ENCODE measurements at places on chromosomes 3 and 15.

- no peak for DNase-seq
These were observed 176.0 kb downstream of the CDIN1 start for GRCh38 chr15:36755341-36756000.

- DNase-seq, result no peak
These were observed 66.4 kb downstream of the SEMA5B start for GRCh38 chr3:122961146-122961545.

GRCh38 chr3:65953301-65953812 lies 85.4 kb downstream of the MAGI1 start:
- no peak for DNase-seq

GRCh38 chr3:76888856-76889255 lies 151.0 kb upstream of the ROBO2 start:
- no peak for DNase-seq

DNA sequence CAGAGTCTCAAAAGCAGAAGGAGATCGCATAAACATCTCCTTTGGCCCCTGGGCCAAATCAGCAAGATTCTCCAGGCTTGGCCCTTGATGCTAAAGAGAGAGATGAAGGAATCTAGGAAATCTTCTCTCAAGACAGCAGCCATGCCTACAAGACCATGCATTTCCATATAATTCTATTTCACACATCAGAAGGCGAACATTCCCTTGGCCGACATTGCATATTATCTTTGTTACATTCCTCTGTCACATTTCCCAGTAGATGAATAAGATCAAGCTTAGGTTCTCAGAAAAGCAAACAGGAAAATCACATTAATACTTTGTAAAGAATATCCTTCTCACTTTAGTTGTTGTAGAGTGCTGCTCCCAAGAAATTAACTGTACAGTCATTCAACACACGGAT lies 21.3 kb downstream of the GASK1A start:
- no peak for DNase-seq

DNA sequence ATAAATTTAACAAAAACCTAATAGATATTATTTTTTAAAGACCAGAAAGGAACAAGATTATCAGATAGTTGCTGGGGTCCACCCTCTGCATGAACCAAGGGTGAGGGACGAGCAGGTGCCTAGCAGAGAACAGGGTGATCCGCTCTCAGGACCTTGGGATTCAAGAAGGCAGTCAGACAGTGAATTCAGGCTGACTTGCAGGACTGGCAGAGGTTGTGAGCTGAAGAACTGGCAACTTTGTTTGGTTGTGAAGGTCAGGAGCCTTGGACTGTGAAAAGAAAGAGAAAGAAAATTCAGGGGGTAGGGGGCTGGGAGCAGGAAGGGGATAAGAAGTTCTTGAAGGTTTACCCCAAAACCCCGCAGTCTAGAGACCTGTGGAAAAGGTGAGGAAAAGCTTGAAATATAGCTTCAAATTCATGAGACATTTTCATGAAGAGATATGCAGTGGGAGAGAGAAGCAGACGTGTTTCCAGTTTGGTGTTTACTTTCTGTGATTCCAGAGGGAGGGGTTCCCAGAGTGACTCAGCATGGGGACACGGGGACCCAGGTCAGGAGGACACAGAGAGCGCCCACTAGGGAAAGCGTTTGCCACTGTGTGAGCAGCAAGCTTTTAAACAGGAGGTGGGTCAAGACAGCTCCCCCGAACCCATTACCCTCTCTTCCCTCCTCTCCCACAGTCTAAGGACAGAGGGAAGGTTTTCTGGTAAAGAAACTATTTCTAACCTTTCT lies 217.2 kb upstream of the UMPS start:
- no peak for DNase-seq

- DNase-seq, result no peak
These were observed 252.3 kb upstream of the LRTM1 start for GRCh38 chr3:55180161-55180560.

DNA sequence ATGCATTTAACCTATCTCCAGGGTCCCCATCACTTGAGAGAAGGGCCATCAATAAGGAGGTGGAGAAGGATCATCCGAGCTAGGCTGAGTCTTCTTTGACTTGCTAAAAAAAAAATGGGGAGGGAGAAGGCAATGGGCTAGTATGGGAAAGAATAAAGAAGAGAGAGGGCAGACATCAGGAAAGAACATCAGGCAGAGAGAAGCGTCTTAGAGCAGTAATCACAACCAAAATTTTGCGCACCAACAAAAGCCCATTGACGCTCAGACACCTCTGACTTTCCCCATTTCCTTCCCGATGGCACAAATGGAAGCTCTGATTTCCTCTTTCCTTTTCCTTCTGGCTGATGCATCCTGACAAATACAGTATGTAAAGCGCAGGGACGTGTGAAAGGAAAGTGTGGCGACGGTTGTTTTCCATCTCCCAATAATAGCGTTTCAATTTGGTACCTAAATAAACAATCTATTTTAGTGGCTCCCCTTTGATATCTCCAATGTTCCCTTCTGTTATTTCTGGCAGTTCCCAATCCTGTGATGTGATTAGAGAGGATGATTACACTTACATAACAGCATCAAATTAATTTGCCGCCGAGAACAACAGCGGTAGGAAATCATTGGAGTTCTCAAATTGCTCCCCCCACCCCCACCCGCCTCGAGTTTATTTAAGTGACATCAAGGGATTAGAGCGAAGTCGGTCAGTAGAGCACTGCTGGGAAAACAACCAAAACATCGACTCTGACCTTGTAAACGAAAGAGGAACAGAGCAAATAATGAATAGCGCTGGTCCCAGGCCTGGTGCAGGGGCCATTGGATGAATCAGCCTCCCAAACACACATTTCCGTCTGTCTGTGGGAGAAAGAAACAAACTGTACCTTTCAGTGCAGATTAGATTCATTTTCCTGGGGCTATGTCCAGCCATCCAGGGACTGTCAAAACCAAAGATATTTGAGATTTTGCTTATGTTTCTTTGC lies 273.3 kb upstream of the ICE2 start:
- no peak for DNase-seq

GRCh38 chr3:59831394-59831793 lies 781.6 kb upstream of the CFAP20DC start:
- peak; percentile 34 for DNase-seq

GRCh38 chr15:79769069-79769481 lies 127.7 kb downstream of the MTHFS start:
- peak; percentile 74 for DNase-seq

DNA sequence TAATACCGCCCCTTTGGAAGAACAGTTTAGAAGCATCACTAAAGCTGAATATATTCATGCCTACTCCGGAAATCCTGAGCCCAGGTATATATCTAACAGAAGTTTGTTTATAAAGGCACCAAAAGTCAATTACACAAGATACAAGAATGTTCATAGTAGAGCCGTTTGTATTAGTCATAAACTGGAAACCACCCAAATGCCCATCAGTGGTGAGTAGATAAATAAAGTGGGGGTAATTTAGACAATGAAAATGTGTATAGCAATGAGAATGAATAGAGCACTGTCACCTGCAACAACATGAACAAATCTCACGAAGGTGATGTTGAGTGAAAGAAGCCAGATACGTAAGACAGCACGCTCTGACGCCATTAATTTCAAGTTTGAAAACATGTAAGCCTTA lies 68.3 kb upstream of the GLCE start:
- DNase-seq, result peak; percentile 88

DNA sequence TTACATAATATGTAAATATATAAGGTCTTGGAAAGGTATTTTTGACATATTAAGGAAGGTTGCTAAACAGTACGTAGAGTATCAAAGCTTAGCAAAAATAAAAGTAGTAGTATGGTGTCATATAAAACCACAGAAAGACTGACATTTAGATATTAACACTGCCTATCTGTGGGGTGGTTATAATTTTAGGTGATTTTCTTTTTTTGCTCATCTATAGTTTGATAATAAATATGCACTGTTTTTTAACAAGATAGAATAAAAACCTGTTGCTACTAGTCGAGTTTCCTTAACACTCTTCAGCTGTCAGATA lies 40.7 kb downstream of the ETV5 start:
- no peak for DNase-seq

DNA sequence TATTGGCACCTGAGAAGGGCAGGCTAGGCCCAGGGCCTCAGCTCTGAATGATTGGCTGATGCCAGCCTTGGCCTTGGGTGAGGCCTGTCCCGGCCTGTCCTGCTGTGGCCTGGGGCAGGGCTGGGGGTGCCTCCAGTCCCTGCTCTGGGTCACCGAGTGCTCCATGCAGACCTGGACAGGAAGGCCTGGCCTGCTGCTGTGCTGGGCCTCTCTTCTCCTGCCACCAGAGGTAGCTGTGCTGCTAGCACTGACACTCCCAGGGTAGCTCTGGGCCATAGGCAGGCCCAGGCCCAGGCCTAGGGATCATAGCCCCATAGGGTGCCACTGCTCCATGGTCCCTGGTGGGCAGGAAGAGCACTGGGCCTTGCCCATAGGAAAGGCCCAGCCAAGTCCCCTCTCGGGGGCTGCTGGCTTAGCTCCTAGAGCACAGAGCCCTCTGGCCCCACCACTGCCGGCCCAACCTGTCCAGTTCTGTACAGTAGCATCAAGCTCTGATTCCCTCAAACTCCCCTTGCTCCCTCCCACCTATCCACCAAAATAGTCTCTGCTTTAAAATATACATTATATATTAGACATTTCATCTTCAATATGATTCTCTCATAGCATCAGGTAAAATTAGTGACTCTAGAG lies 18.2 kb downstream of the ABTB1 start:
- peak; percentile 76 for DNase-seq

DNA sequence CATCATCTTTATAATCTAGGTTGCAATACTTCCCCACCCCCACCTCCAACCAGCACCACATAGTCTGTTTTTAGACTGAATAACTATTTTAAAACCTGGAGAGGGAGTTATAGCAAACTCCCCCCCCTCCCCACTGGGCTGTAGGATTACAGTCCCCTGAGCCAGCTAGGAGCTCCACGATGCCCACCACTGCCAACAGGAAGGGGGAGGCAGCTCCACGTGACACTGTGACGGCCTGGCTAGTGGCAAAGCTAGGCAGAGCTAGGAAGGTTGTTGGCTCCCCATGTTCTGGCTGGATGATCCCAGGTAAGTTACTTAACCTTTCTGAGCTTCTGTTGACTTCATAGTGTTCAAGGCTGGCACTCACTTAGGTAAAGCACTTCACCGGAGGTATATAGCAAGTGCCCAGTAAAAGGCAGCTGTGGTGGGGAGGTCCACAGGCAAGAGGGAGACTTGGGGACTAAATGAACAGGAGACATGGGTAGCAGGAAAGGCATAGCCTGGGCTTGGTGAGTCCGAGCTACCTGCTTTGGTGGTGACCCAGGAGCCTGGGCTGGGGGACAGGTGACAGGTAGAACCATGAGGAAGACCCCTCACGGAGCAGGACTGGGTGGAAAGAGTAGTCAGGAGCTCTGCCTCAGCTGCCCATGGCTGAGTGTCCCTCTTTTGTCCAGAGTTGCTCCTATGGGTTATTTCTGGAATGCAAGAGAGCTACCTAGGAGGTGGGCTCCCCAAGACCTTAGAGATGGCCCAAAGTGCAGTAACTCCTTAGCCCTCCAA lies 4.0 kb upstream of the TBC1D21 start:
- no peak for DNase-seq

GRCh38 chr3:136653628-136654027 lies 98.5 kb downstream of the STAG1 start:
- no peak for DNase-seq

GRCh38 chr3:100205171-100205570 lies 55.6 kb upstream of the TBC1D23 start:
- no peak for DNase-seq

DNA sequence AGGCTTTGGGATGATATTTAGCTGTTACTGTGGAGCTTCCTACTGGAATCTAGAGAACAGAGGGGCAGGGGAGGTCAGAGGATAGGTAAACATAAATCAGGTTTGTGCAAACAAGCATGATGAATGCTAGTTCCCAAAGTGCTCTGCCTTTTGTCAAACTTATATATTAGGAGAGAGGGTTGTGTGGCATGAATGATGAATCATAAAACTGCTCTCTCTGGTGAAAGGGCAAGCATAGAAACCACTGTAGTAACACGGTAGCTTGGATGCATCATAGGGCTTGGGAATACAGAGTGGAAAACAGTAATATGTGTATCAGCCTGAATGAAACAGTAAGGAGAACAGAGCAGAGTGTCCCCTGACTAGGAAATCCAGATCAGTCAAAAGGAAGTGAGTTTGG lies 486.7 kb downstream of the IL5RA start:
- no peak for DNase-seq

- no peak for DNase-seq
These were observed 153.2 kb upstream of the MEF2A start for GRCh38 chr15:99412626-99413025.

GRCh38 chr3:31244929-31245817 lies 287.6 kb upstream of the STT3B start:
- DNase-seq, result no peak

- no peak for DNase-seq
These were observed 73.2 kb upstream of the CTXND1 start for GRCh38 chr15:80325206-80325605.

GRCh38 chr3:17795711-17796110 lies 53.3 kb upstream of the TBC1D5 start:
- DNase-seq, result no peak

GRCh38 chr3:31996195-31996594 lies 14.6 kb downstream of the ZNF860 start:
- DNase-seq, result no peak

GRCh38 chr3:141539431-141540187 lies 52.8 kb downstream of the RASA2 start:
- no peak for DNase-seq

- DNase-seq, result no peak
These were observed 67.8 kb downstream of the GPR176 start for GRCh38 chr15:39852250-39852649.

GRCh38 chr3:23916152-23916885 lies 471 bp downstream of the NKIRAS1 start:
- DNase-seq, result peak; percentile 48

- DNase-seq, result peak; percentile 50
These were observed 20.0 kb downstream of the ATRIP start for GRCh38 chr3:48466386-48467109.

DNA sequence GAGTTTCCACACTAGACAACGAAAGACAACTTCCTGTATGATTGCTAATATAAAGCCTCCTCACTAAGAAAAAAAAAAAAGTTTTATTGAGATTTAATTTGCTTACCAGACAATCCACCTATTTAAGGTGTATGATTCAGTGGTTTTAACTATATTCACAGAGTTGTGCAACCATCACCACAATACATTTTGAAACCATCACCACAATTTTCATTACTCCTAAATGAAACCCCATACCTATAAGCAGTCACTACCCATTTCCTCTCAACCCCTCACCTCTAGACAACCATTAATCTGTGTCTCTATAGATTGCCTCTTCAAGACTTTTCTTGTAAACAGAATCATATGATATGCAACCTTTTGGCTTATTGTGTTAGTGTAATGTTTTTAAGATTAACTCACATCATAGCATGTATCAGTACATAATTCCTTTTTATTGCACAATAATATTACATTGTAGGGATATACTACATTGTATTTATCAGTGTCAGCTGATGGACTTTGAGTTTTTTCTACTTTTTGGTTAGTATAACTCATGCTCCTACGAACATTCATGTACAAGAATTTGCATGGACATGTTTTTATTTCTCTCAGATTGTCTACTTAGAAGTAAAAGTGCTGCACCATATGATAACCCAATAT lies 339.7 kb downstream of the NLGN1 start:
- DNase-seq, result no peak
